Thymus (tissue), 14 donors: ENCODE measurements at places on chromosomes 1 and 21.

DNA sequence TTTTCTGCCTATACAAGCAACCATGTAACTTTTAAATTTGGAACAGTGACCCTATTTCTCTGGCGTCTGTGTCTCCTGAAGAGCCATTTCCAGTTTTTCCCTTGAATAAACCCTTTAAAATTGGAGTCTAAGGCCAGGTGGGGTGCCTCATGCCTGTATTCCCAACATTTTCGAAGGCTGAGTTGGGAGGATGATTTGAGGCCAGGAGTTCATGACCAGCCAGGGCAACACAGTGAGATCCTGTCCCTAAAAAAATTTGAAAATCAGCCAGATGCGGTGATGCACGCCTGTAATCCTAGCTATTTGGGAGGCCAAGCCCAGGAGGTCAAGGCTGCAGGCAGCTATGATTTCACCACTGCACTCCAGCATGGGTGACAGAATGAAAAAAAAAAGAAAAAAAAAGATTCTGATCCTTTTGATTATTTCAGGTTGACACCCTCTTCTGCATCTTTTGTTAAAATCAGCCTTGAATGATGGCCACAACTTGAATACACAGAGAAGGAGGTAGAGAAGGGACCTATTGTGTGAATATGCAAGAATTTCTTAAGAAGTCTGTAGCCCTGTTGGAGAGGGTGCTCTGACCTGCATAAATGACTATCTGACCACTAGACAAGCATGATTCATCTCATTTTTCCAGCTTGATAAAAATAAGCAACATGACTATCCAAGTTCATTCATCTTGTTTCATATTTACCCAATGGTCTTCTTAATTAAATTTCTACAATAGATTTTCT lies 40.2 kb upstream of the PARP1 start:
- no peak for DNase-seq

DNA sequence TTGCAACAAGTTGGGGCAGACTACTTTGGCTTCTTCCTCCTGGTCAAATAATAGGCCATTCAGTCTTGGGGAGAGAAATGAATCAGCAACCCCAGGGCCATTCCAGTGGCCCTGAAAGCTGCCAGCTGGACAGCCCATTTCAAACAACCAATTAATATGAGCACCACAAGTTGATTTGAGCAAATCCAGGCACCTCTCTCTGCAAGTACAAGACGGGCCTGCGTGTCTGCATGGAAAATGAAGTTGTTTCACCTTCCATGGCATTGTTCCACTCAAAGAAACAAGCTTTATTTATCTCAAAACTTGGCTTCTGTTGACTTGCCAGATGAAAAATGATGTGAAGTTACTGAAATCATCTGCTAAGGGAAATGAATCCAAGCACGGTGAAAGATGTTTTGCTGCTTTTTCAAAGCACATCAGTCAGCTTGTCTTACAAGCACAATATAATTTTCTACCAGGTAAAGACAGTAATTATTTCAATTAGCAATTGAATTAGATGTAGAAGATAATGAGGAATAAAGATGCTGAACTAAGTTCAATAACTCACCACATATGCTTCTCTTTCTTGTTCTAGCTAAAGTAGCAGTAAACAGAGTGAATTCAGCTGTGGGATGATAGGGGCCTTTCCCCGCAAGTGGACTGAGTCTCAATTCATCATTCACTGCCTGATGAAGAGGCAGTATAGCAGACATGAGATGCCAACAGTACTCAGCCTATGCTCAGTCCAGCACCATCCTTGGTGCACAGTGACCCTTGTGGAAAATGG lies 95.2 kb upstream of the SSX2IP start:
- no peak for DNase-seq

- DNase-seq = no peak
These were observed 109.0 kb downstream of the HMGB4 start for GRCh38 chr1:33972676-33973395.

DNA sequence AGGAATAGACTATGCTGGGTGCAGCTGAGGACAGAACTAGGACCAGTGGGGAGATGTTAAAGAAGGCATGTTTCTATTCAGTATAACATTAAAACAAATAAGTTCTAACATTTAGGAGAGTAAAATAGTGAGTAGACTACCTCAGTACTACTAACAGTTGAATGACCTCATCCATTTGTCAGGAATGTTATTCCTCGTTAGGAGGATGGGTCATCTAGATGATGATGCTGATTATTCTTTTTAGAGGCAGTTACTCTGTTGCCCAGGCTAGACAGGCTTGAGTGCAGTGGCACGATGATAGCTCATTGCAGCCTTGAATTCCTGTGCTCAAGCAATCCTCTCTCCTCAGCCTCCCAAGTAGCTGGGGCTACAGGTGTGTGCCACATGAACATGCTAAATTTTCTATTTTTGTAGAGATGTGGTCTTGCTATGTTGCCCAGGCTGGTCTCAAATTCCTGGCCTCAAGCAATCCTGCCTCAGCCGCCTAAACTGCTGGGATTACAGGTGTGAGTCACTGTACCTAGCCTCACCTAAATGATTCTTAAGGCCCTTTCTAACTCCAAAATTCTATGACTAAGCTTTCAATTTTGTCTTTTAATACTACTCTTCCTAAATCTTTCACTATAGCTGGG lies 9.3 kb downstream of the EEIG2 start:
- no peak for DNase-seq

DNA sequence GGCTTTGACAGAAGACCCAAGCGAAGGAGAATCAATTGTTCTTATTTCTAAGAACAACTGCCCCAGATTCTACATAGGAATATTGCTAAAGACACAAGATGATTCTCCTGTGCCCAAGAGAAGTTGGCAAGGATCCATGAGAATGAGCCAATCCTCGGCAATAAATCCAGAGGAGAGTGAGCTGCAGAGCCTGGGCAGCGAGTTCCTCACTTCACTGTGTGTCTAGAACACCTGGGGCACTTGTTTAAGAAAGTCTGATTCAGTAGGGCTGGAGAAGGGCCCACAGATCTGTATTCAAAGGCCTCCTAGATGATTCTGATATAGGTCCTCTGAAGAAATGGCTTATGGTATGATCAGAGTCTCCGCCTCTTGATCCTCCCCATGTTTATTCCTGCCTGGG lies 31.8 kb downstream of the GADD45A start:
- DNase-seq = no peak

GRCh38 chr1:209157546-209158249 lies 425.8 kb upstream of the CAMK1G start:
- no peak for DNase-seq

DNA sequence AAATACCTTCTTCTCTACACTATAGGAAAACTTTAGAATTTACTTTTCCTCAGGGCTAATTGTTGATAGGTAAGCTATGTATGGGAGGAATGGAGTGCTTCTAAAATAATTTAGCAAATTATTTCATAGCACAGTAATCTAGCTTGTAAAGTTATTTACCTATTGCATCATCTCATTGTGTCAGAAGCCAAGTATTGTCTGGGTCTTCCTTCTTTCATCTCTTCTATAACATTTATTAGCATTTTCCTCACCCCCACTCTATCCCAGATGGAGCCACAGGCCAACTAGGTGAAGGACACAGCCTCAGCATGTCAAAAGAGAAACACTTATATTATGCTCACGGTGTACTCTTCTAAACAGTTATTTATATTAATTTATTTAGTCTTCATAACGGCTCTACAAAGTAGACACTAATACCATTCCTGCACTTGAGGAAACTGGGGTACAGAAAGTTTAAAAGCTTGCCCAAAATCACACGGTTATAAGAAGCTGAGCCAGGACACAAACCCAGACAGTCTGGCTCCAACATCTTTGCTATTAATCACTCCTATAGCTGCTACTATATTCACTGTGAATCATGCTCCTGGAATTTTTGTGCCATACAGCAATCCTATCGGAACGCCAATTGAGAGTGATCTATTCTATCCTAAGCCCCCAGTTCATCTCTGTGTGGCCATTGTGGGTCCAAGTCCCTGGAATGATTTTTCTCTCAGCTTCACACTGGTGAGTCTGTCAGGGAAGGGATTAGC lies 43.1 kb downstream of the OR10J5 start:
- no peak for DNase-seq

DNA sequence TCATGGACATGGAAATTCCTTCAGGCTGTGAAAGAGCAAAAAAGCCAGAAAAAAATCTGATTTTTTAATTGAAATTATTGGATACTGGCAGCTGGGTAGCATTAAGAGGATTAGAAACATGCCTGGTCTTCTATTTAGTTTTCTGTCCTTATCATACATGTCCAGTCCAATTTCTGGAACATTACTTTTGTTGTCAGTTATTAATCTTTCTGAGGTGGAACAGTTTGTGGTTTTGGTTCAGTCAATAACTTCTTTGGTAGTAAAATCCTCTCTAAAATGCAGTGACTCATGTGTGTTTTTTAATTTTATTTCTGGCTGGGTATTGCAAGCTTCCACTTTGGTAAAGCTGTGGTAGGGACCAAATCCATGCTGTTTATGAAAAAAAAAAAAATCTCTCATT lies 687.0 kb upstream of the ADGRL2 start:
- no peak for DNase-seq

- DNase-seq = no peak
These were observed 5.3 kb downstream of the AKNAD1 start for GRCh38 chr1:108851567-108851966.

- DNase-seq = no peak
These were observed 61.0 kb downstream of the MATN1 start for GRCh38 chr1:30662291-30662840.

DNA sequence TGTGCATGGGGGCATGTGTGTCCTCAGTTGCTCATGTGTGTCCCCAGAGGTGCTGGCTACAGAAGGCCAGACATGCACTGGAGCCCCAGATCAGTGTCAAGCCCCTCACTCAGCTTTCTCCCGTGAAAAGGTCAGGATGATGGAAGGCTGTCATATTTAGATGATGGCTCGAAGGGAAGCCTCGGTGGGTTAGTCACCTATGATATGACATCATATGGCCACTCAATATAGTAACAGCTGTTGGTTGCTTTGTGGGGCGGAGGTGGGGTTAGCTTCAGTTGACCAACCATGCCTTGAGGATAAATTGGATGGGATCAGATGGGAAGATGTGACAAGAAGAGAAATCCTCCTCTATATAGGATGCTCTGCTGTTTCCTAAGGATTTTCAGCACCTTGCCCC lies 43.5 kb upstream of the ATF3 start:
- DNase-seq = no peak

DNA sequence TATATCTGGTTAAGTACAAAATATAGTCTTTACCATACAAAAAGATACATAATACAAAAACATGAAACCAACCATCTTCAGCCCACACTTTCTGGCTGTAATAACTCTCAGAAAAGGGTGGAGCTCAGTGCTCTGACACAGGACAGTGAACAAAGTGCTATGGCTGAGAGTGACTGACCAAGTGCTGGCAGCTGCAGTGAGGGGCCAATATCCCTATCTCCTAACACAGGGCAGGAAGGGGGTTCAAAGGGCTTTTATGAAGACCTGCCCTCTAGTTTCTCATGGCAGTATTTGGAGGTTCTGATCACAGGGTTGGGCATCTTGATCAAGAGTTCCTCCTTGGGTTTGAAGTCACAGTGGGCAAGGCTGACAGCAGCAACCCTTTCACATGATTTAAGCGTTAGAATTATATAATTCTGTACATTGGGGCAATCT lies 3.9 kb downstream of the TXNIP start:
- DNase-seq = no peak

GRCh38 chr1:8348777-8349472 lies 31.0 kb downstream of the SLC45A1 start:
- peak; percentile 63 for DNase-seq

- no peak for DNase-seq
These were observed 177.1 kb downstream of the TNR start for GRCh38 chr1:175566247-175566646.

- DNase-seq = peak; percentile 44
These were observed 539 bp downstream of the LAMC1 start for GRCh38 chr1:183023601-183024316.

- DNase-seq = no peak
These were observed 108.2 kb downstream of the VPS13D start for GRCh38 chr1:12338017-12338416.

DNA sequence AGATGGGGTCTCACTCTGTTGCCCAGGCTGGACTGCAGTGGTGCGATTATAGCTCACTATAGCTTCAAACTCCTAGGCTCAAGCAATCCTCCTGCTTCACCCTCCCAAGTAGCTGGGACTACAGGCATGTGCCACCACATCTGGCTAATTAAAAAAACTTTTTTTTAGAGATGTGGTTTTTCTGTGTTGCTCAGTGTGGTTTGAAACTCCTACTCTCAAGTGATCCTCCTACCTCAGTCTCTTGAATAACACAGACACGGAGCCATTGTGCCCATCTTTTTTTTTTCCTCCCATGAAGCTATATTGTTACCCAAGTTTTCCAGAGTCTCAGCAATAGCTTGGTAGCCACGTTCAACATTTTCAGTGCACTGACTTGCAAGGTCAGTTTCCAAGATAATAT lies 2.7 kb downstream of the GIPC2 start:
- DNase-seq = no peak

- DNase-seq = no peak
These were observed 19.0 kb downstream of the BACE2 start for GRCh38 chr21:41186755-41187536.

DNA sequence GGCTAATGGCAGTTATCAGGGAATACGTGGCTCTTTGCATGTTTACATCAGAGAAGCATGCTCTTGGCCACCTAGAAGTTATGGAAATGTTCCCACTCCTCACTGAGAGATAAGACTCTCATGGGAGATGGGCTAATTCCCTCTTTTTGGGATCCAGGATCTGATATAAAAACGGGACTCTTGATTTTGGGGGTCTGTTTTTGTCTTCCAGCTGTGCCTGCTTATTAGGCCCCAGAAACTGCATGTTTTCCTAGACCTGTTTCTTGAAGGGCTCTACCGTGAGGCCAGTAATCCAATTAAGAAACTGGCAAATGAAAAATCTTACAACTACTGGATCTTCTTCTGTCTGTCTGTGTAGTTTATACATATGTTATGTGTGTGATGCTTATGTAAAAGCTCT lies 47.0 kb upstream of the PTCH2 start:
- no peak for DNase-seq

GRCh38 chr1:169511316-169512005 lies 25.7 kb upstream of the SLC19A2 start:
- DNase-seq = no peak
